NCI-H460 (cell line): ENCODE measurements at places on chromosomes 4 and X. TPM values are rescaled to one million over a fixed set of nuclear protein-coding genes. Genes with fewer than 3 reads are reported as not detected.

The SLC10A6 gene
- total RNA-seq: not detected in 2 replicates

The POLN gene
- total RNA-seq: 0.50 and 0.75 TPM in 2 replicates

The TAF7L gene
- total RNA-seq: not detected in 2 replicates

The DRD5 gene
- not detected in 2 replicates for total RNA-seq

The GPC3 gene
- total RNA-seq: not detected in 2 replicates

The MAGEA2 gene
- not detected in 2 replicates for total RNA-seq

The BEX1 gene
- total RNA-seq: not detected in 2 replicates

The C1QTNF7 gene
- total RNA-seq: not detected in 2 replicates

- no peak for DNase-seq
Measured at GRCh38 chr4:106062452-106062875, 167.2 kb downstream of the NPNT start.

DNA sequence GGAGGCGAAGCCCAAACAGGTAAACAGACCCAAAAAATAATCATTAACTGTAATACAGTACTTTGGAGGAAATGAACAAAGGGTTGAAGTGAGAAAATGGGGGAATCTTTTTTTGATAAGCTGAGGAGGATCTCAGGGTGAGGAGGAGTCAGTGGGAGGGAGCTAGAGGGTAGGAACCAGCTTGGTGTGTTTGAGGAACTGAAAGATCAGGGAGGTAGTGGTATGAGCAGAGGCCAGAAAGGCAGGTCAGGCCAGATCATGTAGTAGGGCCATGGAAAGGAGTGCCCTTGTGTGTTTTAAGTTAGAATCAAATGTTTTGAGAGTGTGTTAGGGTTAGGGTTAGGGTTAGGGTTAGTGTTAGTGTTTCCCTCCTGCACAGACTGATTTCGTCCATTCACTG lies 48.8 kb downstream of the PPP2R2C start:
- DNase-seq: no peak

DNA sequence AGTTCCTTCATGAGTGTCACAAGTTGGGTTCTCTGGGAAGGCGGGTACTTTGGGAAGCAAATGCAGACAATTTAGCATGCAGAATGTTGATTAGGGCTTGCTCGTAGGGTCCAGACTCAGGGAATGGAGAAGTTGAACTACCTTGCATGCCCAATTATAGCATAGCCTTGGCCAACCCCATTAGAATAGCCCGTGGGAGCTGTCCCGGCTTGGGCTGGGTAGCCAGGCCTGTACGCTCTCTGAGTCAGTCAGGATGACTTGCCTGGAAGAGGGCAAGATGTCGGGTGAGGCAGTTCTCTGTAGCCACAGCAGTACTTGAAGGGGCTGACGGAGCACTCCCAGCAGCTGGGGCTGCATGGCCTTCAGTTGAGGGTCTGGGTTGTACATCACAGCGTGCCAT lies 19.5 kb downstream of the KIAA0232 start:
- no peak for DNase-seq

DNA sequence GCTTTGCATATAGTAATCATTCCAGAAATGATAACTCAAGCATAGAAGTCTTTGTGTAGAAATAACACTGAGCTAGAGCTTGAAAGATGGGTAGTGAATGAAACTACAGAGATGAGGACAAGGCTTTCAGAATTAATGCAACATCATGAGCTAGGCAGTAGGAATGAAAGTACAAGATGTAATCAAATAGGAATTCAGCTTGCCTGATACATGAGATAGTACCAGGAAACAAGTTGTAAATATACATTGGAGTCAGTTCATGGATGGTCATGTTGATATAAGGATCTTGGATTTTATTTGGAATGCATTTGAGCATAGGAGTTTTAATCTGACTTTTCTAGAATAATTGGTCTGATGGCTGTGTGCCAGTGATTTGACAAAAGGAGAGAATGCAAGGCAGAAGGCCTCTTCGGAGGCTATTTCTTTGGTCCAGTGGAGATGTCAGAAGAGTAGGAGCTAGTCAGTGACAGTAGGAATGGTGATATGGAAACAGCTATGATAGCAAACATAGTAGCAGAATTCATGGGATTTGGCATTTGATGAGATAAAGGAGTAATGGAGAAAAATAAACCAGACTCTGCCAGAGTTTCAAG lies 206.4 kb upstream of the PACRGL start:
- DNase-seq: no peak

GRCh38 chrX:25154168-25154567 lies 138.4 kb upstream of the ARX start:
- no peak for DNase-seq

DNA sequence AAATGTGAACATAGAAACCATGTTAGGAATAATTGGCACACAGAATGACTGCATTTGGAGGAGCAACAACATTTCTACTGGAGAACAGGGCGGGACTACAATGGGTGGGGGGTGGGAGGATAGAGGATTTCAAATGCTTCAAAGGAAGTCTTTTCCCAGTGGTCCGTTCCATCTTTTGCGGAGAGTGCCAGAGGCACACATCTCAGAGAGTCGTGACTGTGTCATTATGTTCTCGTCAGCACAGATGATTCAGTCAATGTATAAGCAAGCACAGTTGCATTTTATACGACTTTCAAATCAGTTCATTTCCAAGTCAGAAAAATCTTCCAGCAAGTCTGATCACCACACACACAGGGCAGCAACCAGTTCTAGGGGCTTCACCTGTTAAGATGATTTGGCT lies 22.7 kb upstream of the GPR50 start:
- DNase-seq: no peak

- no peak for DNase-seq
Measured at GRCh38 chrX:105458846-105459245, 238.4 kb upstream of the TEX13A start.

GRCh38 chrX:68185161-68185560 lies 248.1 kb downstream of the OPHN1 start:
- DNase-seq: no peak

DNA sequence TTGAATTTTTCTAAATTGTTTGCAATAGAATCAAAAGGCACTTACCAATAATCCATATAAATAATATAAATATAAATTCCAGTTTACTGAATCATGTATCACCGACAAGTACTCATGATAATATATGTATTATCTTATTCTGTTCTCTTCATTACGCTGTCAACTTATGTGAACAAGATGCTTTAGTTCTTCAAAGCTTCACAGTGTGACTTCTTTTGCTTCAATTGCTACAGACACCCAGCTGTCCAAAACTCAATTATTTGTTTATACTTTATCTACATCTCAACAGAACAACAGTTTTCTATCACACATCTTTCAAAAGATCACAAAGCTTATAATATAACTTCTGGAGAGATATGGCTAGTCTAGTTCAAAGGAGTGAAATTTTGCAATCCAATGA lies 1499.9 kb upstream of the PCDH10 start:
- no peak for DNase-seq

- DNase-seq: no peak
Measured at GRCh38 chr4:156313497-156313896, 359.8 kb upstream of the CTSO start.

- no peak for DNase-seq
Measured at GRCh38 chrX:119442286-119442685, 26.0 kb upstream of the SLC25A5 start.

- no peak for DNase-seq
Measured at GRCh38 chr4:166399021-166399420, 526.0 kb downstream of the TLL1 start.

DNA sequence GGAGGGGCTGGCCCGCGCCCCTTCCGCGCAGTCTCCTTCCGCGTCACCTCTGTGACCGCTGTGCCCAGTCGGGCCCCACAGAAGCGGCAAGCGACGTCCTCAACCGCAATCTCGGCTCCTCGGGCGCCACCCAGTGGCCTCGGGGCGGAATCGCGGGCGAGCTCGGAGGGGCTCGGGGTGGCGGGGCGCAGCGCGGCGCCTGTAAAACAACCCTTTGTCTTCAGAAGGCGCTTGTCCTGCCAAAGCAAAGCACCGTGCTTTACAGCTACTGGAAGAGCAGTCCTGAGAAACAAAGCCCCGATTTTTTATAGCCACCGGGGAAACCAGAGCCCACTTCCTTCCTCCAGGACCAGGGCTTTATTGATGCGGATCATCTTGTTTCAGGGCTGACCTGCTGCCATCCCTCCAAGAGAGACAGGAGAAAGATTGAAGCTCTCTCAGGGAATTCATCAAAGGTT lies 37.3 kb upstream of the CDKN2AIP start:
- peak; percentile 64 for DNase-seq

GRCh38 chr4:116243431-116243830 lies 841.9 kb downstream of the TRAM1L1 start:
- DNase-seq: no peak

GRCh38 chrX:54602563-54602962 lies 72.5 kb downstream of the GNL3L start:
- no peak for DNase-seq

DNA sequence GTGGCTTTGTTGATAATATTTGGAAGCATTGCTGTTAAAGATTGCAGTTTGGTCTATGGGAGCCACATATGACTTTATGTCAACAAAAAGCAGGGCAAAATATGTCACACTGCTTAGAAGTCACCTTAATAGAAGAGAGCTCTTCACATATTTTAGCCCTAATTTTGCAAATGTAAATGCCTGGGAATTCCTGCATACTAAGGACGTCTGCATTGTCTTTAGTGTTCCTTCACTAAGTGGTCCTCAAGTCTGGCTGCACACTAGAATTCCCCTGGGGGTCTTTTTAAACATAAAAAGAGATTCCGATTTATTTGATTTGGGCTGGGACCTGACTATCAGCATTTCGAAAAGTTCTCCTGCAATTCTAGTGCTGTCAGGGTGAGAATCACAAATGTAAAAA lies 495.1 kb upstream of the FAM241A start:
- DNase-seq: no peak

DNA sequence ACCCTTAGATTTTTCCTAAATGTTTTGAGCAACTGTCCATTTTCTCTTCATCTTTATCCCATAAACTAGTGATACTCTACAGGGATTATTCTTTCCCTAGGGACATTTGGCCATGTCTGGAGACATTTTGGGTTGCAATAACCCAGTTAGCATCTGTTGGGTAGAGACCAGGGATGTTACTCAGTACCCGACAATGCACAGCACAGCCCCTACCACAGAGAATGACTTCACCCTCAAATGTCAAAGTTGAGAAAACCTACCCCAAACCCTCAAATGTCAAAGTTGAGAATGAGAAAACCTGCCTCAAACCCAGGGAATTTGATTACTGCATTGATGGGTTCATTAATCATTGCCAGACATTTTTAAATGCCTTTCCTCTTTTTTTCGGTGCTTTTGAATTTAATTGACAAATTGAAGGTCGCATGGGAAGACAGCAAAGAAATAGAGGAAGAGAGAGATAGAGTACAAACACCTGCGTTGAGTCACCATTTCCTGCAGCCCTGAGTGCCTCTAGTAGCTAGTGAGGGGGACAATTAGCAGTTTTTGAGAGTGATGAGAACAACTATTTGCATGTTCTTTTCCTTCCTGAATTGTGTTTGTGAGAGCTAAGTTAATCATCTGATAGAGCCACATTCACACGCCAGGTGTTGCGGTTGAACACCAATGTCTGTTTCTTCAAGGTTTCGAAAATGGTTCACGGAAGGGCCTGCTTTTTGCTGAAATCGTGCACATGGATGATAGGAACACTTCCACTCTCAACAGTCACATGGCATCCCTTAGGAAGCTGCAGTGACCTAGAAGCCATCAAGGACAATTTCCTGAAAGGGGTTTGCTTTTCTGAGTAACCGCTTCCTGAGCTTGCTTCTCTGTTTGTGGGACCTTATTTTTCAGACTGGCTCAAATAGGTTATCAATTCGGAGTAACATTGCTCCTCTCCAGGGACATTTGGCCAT lies 203.9 kb upstream of the VCX3A start:
- DNase-seq: no peak

DNA sequence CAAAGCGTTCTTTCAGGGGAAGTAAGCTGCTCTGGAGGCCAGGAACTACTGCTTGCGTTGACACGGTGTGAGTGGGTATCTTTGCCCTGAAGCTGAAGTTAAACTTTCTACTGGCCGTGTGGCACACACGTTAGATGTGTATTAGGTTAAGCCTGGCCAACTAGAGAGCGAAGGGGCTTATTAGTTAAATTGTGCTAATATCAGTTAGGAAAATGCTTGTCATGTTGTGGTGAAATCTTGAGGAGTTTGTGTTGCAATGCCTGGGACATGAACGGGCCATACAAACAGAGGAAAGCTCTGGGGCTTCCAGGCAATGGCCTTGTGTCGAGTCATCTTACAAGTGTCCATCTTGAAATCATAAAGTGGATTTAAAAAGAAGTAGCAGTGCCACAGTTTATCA lies 62.6 kb downstream of the NSUN7 start:
- no peak for DNase-seq

DNA sequence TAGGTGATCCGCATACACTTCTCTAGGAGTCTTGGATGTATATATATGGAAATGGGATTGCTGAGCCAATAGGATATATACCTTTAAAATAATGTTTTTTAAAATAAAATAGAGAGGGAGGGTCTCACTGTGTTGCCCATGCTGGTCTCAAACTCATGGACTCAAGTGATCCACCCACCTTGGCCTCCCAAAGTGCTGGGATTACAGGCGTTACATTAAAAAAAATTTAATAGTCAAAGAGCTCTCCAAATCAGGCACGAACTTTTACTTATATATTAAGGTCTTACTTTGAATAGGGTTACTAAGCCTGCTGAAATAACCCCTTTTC lies 109.0 kb downstream of the GNL3L start:
- no peak for DNase-seq
